ENCODE measurements at places on chromosomes 1 and 21.

DNA sequence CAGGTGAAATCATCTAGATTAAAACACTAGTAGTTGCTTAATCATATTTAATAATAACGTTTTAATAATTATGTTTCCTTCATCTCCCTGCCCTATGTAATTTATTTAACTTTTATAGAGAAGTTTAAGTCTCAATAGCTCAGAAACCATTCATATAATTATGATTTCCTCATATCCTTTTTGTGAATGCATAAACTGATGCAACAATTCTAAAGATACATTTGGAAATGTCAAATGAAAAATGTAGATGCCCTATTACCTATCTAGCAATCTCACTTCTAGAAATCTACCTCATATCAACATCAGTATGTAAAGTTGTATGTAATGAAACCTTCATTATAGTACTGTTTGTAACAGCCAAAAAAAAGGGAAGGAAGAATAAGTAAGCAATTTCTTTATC, 10.5 kb downstream of the DRAM2 start:
- no peak for DNase-seq

DNA sequence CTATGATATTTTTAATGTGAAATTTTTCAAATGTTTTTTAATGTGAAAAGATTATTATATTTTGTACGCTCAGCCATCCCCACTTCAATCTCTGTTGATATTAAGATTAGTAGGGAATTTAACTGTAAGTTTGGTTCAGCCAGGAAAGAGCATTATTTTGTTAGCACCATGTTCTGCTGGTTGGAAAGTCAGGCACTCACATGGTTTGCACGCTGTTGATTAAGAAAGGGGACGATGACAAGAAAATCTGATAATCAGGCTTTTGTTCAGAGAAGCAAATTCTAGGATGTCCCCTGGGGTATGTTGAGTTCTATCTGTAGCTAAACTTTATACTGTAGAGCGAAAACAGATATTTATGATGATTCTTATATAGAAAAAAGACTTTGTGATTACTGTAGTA, 115.1 kb downstream of the OSBPL9 start:
- no peak for DNase-seq

- DNase-seq = no peak
Measured at GRCh38 chr1:219682788-219683187, 69.9 kb upstream of the ZC3H11B start.

GRCh38 chr1:213891989-213892902, 95.5 kb upstream of the PROX1 start:
- no peak for DNase-seq

GRCh38 chr1:6174621-6175410, 5.3 kb downstream of the CHD5 start:
- no peak for DNase-seq

GRCh38 chr1:216710598-216711333, 12.5 kb downstream of the ESRRG start:
- no peak for DNase-seq

DNA sequence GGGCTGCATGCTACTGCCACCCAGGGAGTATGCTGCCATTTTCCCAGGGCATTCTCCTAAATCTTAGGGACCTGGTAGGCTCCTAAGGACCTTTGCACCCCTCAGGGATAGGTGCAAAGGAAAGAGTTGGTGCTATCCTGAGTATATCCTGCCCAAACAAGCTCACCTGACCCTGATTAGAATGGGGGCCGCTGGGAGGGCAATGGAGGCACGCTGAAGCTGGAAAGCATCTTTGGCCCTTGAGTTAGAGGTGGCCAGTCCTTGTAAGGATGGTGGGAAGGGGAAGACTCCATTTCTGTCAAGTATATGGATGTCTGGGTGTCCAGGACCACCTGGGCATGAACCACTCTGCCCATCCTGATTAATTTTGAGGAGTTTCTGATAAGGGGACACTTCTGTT, 48.9 kb upstream of the A3GALT2 start:
- DNase-seq = no peak

- no peak for DNase-seq
Measured at GRCh38 chr1:106831511-106831910, 225.0 kb upstream of the PRMT6 start.

DNA sequence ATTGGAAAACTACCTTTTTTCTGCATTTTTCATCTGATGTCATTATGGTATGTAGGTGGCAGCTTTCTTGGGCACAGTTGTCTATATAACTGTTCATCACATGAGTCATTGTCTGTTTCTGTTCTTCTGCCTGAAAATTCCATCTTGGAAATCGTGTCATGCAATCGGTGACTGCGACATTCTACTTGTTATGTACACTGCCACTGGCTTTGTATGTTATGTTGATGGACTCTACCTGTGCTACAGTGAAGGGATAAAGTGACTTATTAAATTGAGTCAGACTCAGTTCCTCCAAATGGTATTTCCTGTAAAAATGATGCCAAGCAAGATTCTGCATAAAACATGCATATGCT, 8.6 kb downstream of the SMAP2 start:
- no peak for DNase-seq

- DNase-seq = no peak
Measured at GRCh38 chr1:94707321-94708298, 112.5 kb upstream of the SLC44A3 start.

GRCh38 chr1:223006371-223006770, 136.7 kb downstream of the TLR5 start:
- no peak for DNase-seq

DNA sequence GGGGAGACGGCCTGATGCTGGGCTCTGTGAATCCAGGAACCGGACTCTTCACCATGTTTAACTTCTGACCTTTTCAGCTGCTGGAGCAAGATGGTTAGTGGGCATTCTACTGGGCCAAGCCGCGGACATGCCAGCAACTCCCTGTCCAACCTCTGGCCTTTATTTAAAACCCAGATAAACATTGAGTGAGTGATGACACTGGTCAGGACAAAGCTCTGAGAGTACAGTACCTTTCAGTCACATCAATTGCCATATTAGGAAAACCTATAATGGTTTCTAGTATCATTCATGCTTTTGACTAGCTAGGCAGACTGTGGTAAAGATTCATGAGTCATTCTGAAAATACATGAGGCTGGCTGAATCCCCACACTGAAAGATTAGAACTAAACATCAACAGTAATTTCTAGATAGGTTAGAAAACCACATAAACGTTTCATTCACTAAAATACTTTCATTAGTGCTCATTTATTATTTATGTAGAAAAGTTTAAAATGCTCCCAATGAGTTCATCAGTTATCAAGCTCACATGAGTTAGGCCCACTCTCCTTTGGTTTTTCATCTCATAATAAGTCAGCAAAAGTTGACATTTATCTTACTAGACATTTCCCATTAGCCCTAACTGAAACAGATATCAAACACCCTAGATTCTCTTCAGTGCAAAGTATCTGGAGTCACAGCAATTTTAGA, 7.1 kb upstream of the ACTA1 start:
- DNase-seq = no peak

DNA sequence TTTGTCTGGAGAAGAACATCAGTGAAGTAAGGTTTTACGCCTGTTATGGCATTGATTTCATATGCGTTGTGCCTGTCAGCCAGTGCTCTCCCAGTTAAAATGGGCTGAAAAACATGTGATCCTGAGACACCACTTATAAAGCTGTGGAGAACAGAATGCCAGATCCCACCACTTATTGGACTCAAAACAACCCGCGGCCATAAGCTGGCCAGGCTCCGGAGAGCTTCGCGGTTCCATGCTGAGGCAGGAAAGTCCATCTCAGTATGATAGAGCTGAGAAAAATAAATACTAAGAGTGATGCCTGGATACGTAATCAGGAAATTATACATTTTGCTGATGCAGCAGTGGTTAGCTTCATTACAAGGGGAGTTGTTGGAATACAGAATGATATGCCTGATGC, 5.1 kb downstream of the APOBEC4 start:
- no peak for DNase-seq

- DNase-seq = no peak
Measured at GRCh38 chr1:189774721-189775287, 702.9 kb downstream of the BRINP3 start.

- no peak for DNase-seq
Measured at GRCh38 chr1:205338011-205338410, 16.5 kb upstream of the NUAK2 start.

DNA sequence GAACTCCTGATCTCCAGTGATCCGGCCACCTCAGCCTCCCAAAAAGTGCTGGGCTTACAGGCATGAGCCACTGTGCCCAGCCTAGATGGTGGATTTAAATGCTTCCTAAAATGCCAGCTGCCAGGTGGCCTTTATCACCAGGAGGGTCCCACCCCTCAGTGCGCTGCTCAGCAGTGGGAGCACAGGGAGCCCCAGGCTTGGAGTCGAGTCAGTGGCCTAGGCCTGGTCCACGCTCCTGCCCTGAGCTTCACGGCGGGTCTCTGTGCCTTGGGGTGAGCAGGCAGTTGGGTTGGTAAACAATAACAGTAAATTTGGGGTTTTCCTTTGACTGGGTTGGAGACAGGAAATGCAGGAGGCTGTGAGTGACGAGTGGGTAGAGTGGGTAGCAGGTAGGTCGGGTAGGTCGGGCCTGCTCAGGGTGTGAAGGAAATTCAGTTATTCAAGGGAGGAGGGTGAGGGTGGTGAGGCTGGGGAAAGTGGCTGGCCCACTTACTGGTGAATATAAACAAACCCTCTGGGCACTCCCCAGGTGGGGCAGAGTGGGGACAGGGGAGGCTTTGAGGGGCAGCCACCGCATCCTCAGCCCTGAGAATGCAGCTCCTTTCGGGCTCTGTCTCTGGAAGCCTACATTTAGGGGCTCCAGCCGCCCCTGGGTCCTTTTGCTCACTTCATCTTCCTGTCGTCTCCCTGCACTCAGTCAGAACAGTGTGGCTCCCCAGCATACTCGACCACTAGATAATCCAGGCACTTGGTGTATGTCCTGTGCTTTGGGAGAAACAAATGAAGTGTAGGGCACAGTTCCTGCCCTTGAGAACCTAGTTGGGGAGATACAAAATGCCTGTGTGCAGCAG, 33.5 kb upstream of the IL19 start:
- no peak for DNase-seq

DNA sequence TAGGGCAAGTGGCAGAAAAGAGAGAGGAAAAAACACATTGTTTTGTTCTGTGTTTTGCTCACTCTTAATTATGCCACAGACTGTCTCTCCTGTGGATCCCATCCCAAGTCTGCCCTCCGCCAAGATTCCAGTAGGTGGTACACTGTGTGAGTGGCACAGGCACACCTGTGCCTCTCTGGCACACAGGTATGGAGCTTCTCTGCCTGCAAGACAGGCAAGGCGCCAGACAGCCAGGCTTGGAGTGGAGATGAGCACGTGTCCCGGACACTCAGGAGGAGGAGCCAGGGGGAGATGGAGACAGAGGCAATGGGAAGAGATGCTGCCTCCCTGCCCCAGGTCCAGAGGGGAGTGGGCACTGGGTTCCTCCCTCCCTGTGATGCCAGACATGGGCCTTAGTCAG, 6.5 kb upstream of the GRIK3 start:
- no peak for DNase-seq

GRCh38 chr1:171257607-171258076, 9.3 kb downstream of the FMO1 start:
- DNase-seq = no peak

DNA sequence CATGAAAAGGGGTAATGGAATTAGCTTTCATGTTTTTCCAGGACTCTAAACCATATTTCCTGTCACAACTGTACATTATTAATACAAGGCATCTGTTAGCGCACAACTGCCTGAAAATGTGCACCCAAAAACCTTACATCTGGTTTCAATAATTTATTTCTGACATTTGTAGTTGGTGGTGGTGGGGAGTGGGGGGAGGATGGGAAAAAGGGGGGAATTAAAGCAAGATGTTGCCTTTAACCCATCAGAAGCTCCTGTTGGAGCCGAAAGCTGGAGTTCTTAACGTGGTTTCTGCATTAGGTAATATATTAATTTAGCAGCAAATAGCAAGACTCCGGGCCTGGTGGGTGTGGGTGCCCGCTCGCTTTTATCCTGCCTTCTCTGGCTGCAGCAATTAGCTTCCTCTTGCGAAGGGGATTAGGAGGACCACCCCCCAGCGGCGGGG, 36.9 kb upstream of the HHAT start:
- DNase-seq = no peak

DNA sequence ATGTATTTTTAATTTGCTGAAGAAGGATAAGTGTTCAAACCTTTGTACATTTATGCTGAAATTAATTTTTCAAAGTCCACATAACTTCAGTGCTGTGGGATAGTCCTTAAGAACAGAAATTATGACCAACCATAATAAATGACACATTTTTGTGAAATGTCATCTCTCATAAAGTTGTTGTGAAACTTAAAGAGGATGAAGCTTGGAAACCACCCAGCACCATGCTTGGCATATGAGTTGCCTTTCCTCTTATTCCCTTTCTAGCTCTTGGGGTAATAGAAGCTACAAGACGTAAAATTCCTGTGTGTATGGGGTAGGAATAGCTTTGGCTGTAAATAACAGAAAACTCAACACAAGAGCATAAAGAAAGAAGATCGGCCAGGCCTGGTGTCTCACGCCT, 18.9 kb upstream of the USP24 start:
- no peak for DNase-seq

- no peak for DNase-seq
Measured at GRCh38 chr1:39959651-39960333, 4.8 kb downstream of the MFSD2A start.

DNA sequence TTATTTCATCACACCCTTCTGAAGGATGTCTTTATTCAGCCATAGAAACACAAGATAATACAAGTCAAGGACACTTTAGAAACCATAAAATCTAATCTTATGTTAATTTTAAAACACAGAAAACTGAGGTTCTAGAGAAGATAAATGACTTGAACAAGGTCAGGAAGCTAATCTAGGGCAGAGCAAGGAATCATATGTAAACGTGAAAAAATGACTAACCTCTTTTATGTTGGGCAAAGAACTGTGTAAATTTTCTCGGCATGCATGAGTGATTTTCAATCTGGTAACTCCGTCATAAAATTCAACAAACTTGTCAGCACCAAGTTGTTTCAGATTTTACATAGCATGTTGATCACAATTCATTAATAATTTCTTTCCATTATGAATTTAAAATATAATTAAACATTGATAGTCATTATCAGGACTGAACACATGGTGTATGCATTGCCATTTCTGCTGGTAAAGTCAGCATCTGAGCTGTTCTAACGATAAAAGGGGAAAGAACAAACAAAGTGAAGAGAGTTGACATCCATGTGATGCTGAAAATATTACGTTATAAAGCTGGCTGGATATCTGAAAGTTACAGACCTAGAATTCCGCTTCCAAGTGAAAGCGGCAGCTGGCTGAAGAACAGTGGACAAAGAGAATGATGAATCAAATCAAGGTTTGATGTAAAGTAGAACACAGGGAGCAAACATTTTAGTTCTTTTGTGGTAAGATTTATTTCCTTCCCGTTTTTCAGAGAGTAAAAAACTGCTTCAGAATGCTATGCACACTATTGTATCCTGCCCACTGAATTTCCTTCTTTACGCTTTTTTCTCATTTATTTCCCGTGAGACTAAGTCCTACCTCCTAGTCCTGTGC, 1037.4 kb upstream of the TMPRSS15 start:
- no peak for DNase-seq

GRCh38 chr1:177857285-177857684, 112.6 kb downstream of the SEC16B start:
- DNase-seq = no peak

GRCh38 chr1:111666828-111667227, 47.2 kb downstream of the RAP1A start:
- no peak for DNase-seq

- DNase-seq = no peak
Measured at GRCh38 chr21:22842875-22843274, 1844.7 kb downstream of the NCAM2 start.
